ENCODE measurements at places on chromosomes 4 and X.
A peak's percentile ranks its signal among the peaks of the same experiment; 100 is the strongest.

DNA sequence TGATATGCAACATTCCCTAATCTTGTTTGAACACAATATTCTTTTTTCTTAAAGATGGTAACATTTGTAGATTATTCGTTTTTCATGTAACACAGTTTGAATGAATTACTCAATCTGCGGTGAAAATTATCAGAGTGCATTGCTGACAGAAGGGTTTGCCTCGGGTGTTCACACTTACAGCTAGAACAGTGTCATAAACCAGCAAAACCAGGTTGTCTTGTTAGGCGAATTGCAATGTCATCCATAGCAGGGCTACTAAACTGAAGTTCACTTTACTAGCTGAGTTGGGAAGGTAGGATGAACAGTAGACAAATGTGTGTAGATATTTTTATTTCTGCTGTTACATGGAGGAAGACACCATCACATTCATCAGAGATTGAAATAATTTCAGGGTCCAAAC lies 98.9 kb downstream of the SLC39A8 start:
- DNase-seq: no peak

DNA sequence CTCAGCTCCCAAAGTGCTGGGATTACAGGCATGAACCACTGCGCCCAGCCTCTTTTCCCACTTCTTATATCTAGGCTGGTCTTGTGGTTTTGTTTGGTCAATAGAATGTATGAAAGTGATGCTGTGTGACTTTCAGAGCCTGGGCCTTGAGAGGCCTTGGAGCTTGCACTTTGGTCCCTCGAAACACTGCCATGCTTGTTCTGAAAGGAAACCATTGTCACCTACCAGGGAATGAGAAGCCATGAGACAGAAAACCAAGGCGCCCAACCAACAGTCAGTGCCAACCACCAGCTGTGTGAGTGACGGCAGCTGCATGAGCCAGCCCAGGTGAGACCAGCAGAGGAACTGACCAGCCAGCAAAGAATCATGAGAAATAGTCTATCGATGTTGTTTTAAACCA lies 57.4 kb downstream of the SCD5 start:
- DNase-seq: no peak

- DNase-seq: peak; percentile 48
These were observed 341.2 kb upstream of the BOD1L1 start for GRCh38 chr4:13968723-13969122.

GRCh38 chr4:154854362-154854761 lies 73.3 kb downstream of the RBM46 start:
- no peak for DNase-seq

- DNase-seq: no peak
These were observed 117.9 kb downstream of the CEP44 start for GRCh38 chr4:174401471-174402130.

- no peak for DNase-seq
These were observed 139.6 kb upstream of the SMIM31 start for GRCh38 chr4:164614329-164614728.

- DNase-seq: no peak
These were observed 165.9 kb downstream of the PDGFC start for GRCh38 chr4:156805696-156806095.

- peak; percentile 40 for DNase-seq
These were observed 20.9 kb upstream of the RAB40A start for GRCh38 chrX:103540145-103540544.

DNA sequence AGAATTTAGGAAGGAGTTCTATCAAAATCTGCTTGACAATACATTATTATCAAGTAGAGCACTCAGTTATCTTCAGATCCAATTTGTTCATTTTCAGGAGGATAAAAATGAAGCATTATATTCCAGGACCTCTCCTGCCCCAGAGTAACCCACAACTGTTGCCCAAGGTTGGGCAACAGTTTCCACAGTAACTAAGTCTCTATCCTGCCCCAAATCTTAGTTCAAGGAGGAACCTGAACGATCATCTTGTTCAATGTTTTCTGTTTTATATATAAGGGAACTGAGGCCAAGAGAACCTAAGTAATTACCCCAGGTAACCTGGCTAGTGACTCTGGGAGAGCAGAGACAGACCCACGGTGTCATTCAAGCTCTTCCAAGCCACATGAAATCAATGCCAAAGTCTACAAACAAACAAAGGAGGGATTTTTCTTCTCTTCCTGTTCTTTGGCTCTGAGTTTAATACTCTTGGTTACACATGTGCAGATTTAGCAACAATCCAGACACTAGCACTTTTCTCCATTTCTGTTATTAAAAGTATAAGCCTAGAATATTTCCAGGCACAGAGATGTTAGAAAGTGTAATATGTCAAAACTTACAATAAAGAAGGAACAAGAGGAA lies 105.6 kb downstream of the C4orf51 start:
- peak; percentile 23 for DNase-seq

GRCh38 chr4:184408021-184408683 lies 66.2 kb downstream of the IRF2 start:
- peak; percentile 50 for DNase-seq

GRCh38 chrX:135632353-135632752 lies 81.1 kb upstream of the CT45A1 start:
- no peak for DNase-seq

DNA sequence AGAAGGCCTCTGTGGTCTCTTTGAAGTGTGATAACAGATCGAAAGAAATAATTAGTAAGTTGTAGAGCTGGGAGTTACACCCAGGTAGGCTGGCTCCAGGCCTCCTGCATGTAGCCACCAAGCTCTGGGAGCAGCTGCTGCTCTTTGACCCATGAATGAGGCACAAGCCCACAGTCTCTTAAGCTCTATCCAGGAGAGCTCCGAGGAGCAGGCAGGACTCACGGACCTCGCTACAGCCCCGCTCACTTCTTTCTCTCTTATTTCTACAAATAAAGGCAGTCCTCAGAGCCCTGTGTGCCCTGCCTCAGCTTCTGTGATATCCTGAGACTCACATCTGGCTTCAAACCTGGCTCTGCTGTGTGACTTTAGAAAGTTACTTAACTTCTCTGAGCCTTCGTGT lies 86.9 kb downstream of the EVC start:
- DNase-seq: no peak

DNA sequence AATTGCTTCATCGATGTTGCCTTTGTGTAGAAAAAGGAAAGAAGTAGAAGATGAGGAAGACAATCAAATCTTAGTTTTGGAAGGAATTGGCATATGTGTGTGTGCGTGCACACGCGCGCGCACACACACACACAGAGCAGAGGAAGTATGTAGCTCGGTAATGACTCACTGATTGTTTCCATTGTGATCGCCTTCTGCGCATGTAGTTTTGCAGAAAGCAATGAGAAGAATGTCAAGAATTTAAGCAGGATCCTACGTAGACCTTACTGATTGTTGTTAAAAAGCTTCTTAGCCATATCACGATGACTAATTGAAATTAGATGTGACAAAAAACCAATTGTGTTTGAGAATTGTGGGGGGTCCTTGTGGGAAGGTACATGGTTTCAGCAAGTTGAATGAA lies 12.8 kb upstream of the LIMCH1 start:
- DNase-seq: peak; percentile 41

GRCh38 chrX:153922932-153923857 lies 2.9 kb downstream of the ARHGAP4 start:
- DNase-seq: peak; percentile 46

Data from AG10803 (cell line).